Natural killer cell treated with Interleukin-12 subunit alpha and Interleukin-12 subunit beta and Interleukin-15 and Interleukin-18, amount 100 ng/mL, for 72 hours (primary cell): ENCODE measurements at places on chromosomes 12 and 14. TPM values are rescaled to one million over a fixed set of nuclear protein-coding genes. Genes with fewer than 3 reads are reported as not detected.

TCL1B gene
- total RNA-seq, result not detected

LRP1 gene
- 0.42 TPM for total RNA-seq

SLC16A7 gene
- 24.2 TPM for total RNA-seq

GRCh38 chr12:113326775-113327395, 8.0 kb downstream of the SLC8B1 start:
- DNase-seq, result no peak
- no peak overlapping the region for H3K27ac ChIP-seq
- peaks cover 4% of the 10 kb centered on the region for H3K36me3 ChIP-seq
- H3K27me3 ChIP-seq, result no peaks in the 10 kb centered on the region
- peaks cover 13% of the 10 kb centered on the region for H3K4me1 ChIP-seq
